Choroid plexus epithelial cell (primary cell): ENCODE measurements at places on chromosomes 3 and 15.
A peak's percentile ranks its signal among the peaks of the same experiment; 100 is the strongest.

DNA sequence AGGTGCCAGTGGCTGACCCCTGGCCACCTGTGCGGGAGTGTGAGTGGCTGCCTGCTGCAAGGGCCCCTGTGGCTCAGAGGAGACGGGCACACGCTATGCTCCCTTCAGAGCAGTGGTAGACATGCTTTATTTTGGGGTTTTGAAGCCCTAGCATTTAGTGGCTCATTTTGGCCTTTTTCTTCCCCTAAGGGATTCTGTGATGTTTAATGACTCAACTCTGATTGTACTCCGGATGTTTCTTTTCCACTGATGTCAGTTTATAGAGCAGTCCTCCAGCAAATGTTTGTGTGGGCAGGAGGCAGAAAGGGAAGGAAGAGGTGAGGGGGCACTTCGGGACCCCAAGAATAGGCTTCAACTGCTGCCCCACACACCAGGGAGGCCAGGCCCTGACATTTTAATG is 288.9 kb upstream of the C2CD4B start:
- DNase-seq: peak; percentile 45

GRCh38 chr15:42955518-42955917 is 34.9 kb upstream of the TTBK2 start:
- DNase-seq: peak; percentile 70

GRCh38 chr15:67114846-67115585 is 49.6 kb downstream of the SMAD3 start:
- no peak for DNase-seq

DNA sequence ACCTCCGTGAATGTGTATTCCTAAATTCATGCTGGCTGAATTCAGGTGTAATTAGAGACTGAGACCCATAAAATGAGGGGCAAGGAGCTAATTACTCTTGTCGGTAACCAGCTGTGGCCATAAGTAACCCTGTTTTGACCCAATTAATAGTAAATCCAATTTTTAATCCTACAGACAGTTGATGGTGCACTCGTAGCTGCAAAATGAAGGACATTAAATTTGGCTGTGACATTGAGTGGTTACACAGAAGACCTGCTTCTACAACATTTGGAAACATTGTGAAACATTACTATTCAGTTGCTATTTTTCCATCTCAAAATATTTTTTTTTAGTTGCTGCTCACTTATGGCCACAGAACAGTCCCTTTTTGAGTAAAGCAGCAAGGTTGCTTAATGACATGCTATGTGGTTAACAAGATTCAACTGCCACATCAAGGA is 33.0 kb downstream of the MBNL1 start:
- DNase-seq: no peak

DNA sequence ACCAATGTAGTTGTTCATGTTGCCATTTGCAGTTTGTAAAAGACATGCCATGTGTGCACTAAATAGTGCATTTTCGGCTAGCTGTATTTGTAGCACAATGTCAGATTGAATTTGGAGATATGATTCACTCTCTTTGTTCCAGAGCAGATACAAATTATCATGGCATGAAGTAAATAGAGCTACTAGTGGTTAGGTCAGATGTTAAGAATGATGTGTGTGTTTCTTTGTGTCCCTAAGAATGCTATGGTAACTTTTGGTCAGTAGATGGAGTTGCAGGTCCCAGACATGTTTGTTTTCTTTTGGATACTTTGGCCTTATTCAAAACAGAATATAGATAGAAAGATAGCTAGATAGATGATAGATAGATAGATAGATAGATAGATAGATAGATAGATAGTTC is 595.8 kb downstream of the NLGN1 start:
- peak; percentile 61 for DNase-seq

DNA sequence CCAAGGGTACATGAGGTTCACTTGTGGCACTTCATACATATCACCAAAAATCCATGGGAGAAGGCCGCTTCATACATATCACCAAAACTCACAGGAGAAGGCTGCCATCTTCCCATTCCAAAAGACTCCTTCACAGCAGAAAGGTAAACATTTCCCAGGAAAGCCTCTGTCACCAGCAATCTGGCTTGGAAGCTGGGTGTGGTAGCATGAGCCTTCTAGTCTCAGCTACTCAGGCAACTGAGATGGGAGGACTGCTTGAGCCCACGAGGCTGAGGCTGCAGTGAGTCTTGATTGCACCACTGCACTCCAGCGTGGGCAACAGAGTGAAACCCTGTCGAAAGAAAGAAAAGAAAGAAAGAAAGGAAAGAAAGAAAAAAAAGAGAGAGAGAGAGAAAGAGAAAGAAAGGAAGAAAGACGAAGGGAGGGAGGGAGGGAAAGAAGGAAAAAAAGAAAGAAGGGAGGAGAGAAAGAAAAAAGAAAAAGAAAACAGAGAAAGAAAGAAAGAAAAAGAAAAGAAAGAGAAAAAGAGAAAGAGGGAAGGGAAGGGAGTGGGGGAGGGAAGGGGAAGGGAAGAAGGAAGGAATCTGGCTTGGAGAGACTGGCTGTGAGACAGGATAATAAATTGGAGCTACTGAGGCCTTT is 7.2 kb downstream of the LRIG1 start:
- no peak for DNase-seq

GRCh38 chr3:123652342-123652984 is 67.6 kb upstream of the HACD2 start:
- DNase-seq: peak; percentile 84

- peak; percentile 96 for DNase-seq
Measured at GRCh38 chr3:14439501-14440167, 37.2 kb downstream of the SLC6A6 start.

DNA sequence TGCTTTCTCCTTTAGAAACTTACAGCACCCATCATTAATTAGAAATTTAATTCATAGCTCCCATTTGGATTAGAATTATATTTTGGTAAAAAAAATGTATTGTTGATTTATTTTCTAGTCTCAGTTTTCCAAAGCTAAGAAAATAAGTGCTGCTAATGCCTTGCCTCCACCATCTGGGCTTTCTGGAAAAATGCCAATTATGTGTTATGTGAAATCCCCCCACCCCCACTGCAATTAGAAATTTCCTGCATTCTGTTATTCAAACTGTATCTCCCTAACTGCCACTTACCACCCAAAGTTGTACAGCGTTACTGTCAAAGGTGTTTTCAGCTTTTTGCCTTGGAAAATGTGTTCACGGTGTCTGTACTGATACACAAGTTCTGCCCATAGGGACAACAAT is 617.2 kb upstream of the UBE2E2 start:
- DNase-seq: no peak

- DNase-seq: peak; percentile 77
Measured at GRCh38 chr3:23094890-23095462, 108.2 kb upstream of the UBE2E2 start.

GRCh38 chr3:113136071-113136470 is 75.3 kb upstream of the BOC start:
- peak; percentile 55 for DNase-seq

DNA sequence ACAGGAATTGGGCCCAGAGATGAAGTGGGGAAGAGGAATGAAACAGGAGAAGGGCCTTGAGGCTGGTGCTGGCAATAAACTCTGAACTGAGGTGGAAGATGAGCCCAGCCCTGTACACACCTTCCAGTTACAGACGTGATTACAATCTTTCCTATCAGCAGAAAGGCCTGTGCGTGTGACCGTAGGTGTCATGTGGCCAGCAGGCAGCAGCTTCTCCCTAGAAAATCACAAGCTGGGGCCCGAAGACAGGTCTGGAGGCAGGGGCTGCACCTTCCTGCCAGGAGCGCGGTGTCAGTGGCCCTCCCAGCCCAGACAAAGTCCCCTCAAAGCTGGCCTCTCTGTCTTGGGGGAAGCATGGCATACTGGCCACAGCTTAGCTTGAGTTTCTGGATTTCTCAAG is 16.7 kb upstream of the PIGZ start:
- DNase-seq: no peak

GRCh38 chr3:123104550-123104949 is 37.7 kb downstream of the PDIA5 start:
- peak; percentile 80 for DNase-seq

GRCh38 chr3:134810052-134810435 is 15.0 kb downstream of the EPHB1 start:
- no peak for DNase-seq

DNA sequence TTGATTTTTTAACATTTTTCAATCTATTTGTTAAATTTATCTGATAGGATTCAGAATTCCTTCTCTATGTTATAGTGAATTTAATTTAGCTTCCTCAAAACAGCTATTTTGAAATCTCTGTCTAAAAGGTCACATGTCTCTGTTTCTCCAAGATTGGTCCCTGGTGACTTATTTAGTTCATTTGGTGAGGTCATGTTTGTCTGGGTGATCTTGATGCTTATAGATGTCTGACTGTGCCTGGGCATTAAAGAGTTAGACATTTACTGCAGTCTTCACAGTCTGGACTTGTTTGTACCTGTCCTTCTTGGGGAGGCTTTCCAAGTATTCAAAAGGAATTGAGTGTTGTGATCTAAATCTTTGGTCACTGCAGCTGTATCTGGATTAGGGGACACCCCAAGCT is 169.5 kb upstream of the C2CD4B start:
- no peak for DNase-seq

- no peak for DNase-seq
Measured at GRCh38 chr3:14758297-14758696, 60.5 kb upstream of the FGD5 start.

- DNase-seq: no peak
Measured at GRCh38 chr3:13668136-13668535, 119.2 kb downstream of the FBLN2 start.

- DNase-seq: no peak
Measured at GRCh38 chr3:51024765-51025632, 350.3 kb downstream of the DOCK3 start.

DNA sequence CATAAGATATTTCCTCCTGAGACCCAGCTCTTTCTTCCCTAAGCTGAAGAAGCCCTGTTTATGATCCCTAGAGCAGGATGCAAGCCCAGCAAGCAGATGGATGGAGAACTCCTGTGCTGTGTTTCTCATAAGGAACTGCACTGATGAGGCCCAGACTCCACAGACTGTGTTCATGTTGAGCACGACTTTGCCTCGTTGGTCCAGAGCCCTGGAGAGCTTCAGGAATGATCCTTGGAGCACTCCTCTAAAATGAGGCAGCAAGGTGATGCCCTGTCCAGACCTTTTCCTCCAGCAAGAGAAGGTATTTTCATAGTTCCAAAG is 83.8 kb downstream of the MYLK start:
- no peak for DNase-seq

DNA sequence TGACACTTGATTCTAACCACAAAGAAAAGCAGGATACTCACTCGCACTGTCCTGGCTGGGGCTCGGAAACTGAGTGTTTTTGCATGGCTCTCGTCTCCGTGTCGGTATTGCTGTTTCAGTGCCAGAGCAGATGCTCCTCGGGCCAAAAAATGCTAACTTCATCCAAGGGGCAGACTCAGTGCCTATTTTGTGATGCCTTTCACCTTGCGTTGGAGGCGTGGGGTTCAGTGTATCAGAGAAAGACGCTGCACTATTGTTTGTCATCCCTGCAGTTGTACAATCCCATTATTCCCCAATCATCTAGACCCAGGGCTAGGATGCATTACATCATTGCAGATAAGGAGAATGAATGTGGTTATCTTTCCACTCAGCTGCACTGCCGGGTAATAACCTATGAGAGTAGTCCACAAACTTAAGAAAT is 1.4 kb downstream of the CACNA2D3 start:
- no peak for DNase-seq

GRCh38 chr3:101849714-101850245 is 466 bp downstream of the NFKBIZ start:
- no peak for DNase-seq

- DNase-seq: no peak
Measured at GRCh38 chr15:91342097-91342496, 242.0 kb downstream of the SV2B start.

DNA sequence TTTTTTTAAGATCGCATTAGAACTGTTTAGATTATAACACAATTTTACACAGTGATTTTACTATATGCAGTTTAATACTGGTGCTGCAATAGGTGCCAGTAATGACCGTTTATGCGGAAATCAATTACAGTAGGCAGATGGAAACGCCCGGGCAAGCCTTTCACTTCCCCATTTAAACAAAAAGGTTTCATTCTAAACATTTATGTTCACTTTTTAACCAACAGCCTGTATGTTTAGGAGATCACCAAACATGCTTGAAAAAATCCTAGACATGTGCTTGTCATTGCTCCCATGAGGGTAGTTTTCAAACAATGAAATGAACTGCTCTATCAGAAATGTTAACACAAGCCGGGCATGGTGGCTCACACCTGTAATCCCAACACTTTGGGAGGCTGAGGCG is 2.7 kb downstream of the BNIP2 start:
- DNase-seq: no peak

DNA sequence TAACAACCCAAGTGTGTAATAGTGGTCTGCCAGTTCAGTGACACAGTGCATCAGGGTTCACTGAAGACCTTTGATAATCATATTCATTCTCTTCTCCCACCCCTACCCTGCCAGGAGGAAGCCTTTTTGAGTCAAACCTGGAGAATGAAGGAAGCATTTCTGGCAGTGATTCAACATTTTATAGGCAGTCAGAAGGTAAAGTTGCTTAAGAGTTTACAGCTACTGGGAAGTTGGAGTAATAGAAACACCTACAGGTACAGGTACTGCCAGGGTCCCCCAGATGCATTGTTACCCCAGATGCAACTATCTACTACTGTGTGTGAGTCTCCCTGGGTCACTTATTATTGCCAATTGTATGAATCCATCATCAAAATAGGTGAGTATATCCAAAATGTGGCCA is 146.9 kb upstream of the EIF1B start:
- no peak for DNase-seq

- DNase-seq: no peak
Measured at GRCh38 chr3:139104062-139104461, 59.4 kb upstream of the PRR23C start.

DNA sequence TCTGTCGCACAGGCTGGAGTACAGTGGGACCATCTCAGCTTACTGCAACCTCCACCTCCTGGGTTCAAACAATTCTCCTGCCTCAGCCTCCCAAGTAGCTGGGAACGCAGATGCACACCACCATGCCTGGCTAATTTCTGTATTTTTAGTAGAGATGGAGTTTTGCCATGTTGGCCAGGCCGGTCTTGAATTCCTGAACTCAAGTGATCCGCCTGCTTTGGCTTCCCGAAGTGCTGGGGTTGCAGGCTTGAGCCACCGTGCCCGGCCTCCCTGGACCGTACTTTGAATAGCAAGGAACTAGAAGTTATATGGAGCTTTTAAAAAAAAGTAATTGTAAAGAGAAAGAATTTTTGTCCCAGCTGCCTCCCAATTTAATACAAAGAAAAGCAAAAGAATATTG is 8.3 kb upstream of the ANKUB1 start:
- no peak for DNase-seq

DNA sequence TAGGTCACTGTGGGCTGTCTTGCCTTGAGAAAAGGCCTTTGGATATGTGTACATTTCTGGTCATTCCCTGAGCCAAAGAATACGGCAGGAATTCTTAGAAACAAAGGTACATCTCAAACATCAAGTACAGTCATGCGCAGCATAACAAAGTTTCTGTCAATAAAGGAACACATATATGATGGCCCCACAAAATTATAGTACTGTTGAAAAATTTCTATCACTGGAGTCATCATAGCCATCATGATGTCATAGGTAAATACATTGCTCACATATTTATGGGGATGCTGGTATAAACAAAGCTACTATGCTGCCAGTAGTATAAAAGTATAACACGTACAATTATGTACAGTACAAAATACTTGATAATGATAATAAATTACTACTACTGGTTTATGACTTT is 38.9 kb upstream of the NECTIN3 start:
- no peak for DNase-seq

GRCh38 chr15:89441295-89441812 is 55.0 kb downstream of the RHCG start:
- no peak for DNase-seq

- peak; percentile 46 for DNase-seq
Measured at GRCh38 chr3:45560281-45560971, 34.1 kb upstream of the LIMD1 start.

- DNase-seq: no peak
Measured at GRCh38 chr15:83960192-83960829, 275.3 kb upstream of the GOLGA6L4 start.
